ENCODE measurements at places on chromosomes 2 and 18. TPM values are rescaled to one million over a fixed set of nuclear protein-coding genes. Genes with fewer than 3 reads are reported as not detected.

DNA sequence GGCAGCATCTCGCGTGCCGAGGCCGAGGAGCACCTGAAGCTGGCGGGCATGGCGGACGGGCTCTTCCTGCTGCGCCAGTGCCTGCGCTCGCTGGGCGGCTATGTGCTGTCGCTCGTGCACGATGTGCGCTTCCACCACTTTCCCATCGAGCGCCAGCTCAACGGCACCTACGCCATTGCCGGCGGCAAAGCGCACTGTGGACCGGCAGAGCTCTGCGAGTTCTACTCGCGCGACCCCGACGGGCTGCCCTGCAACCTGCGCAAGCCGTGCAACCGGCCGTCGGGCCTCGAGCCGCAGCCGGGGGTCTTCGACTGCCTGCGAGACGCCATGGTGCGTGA lies 10.7 kb downstream of the ZAP70 start:
- no peak for DNase-seq

- DNase-seq, result no peak
Measured at GRCh38 chr2:114610677-114611076, 168.2 kb downstream of the DPP10 start.

DNA sequence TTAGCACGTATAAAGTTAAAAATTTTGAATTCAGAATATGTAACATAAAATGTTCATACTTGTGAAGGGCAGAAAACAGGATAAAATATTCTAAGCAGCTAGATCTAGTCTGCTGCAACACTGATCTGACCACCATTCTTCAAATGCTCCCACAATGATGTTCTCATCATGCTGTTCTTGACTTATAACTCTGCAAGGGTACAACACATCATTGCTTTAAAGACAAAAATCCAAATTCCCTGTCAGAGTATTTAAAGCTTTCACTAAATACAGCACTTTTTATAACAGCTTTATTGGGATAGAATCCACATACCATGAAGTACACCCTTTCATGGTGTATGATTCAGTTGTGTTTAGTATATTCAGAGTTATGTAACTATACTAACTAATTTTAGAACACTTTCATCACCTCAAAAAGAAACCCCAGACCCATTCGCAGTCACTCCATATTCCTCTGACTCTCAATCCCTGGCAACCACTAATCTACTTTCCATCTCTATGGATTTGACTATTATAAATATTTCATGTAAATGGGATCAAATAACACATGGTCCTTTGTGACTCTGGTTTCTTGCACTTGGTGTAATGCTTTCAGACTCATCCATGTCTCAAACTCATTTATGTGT lies 56.4 kb downstream of the MAP4K3 start:
- DNase-seq, result no peak

DNA sequence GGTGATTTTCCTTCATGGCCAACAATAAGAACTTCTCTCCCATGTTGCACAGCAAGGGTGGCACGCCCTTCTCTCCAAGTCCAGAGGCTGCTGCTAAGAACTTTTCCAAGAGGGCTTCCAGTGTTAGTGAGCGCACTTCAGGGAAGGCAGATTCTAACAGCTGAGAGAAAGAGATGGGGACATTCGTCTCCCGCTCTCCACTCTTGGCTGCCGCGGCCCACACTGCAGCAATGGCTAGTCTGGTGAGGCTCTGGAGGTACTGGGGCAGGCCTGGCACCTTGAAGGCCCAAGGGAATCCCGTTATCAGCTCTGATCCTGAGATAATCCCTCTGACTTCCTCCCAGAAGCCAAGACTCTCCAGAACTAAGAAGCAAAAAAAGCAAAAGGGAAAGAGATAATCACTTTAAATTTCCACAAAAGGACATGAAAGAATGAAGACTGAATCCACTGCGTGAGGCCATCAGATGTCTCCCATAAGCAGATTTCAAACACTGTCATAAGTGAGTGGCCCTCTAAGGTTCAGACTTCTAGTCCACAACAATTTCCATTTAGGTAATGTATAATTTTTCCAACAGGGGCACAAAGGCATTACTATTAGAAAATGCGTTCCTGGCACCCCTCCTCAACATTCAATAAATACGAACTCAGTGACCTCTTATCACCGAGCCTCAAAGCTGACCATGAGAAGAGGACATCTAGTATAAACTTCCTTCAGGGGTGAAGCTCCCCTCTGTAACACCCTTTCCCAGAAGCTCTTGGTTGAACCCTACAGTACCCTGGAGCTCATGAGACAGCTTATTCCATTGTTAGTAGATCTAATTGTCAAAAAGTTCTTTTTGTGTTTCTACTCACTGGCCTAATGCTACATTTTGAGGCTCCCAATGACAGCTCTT lies 66.7 kb upstream of the ZFP36L2 start:
- no peak for DNase-seq

DNA sequence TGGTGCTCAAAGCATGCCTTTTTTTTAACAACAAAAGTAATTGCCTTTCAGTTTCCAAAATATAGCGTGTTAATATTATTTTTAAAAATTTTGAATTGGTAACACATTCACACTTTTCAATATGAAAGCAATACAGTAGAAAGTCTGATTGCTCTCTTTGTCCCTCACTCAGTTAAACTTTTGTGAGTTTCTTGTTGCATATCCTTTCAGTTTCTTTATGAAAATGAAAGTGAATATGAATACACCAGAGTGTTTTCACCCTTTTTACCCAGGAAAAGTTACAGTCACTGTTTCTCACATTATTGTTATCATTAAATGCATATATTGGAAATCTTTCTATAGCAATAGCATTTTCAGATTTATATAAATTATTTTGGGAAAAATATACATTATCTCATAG lies 377.4 kb upstream of the CRIM1 start:
- no peak for DNase-seq

GRCh38 chr2:118808429-118808809 lies 39.0 kb downstream of the EN1 start:
- no peak for DNase-seq

GRCh38 chr2:56918790-56919189 lies 735.0 kb downstream of the CCDC85A start:
- DNase-seq, result no peak

- no peak for DNase-seq
Measured at GRCh38 chr2:148451046-148451445, 193.5 kb upstream of the EPC2 start.

GRCh38 chr18:36250827-36251226 lies 46.7 kb upstream of the FHOD3 start:
- no peak for DNase-seq

Gene NT5DC4
- not detected for total RNA-seq

Gene RGPD3
- 0.17 TPM for total RNA-seq

Measured in H1 (cell line).